Mesendoderm (in vitro differentiated cells): ENCODE measurements at places on chromosomes 16 and 17.

DNA sequence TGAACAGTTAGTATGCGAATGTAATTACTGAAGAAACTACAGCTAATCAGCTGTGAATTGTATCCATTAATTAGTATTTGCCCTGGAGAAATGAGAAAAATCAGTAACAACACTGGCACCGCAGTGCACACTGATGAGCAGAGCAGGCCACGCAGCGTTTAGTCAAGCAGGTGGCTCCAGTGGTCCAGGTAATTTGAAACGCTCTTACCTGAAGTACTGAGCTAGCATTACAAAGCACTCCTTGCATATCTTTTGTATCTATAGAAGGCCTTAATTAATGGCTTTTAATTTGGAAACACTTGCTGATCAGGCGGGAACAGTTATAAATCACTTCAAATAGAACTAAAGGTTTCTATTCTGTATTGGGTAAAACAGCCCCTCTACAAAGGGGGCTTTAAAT lies 76.4 kb downstream of the TOX3 start:
- DNase-seq, result no peak

DNA sequence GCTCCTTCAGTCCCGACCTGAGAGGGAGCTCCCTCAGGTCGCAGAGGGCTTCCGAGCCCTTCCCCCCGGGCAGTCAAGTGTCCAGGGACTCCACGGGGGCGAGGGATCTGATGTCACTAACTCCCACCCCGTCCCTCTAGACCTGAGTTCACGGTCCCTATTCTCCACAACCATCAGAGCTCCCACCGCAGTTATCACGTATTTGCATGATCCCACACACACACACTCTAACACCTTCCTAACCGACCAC lies 3.7 kb upstream of the PER1 start:
- DNase-seq, result no peak

DNA sequence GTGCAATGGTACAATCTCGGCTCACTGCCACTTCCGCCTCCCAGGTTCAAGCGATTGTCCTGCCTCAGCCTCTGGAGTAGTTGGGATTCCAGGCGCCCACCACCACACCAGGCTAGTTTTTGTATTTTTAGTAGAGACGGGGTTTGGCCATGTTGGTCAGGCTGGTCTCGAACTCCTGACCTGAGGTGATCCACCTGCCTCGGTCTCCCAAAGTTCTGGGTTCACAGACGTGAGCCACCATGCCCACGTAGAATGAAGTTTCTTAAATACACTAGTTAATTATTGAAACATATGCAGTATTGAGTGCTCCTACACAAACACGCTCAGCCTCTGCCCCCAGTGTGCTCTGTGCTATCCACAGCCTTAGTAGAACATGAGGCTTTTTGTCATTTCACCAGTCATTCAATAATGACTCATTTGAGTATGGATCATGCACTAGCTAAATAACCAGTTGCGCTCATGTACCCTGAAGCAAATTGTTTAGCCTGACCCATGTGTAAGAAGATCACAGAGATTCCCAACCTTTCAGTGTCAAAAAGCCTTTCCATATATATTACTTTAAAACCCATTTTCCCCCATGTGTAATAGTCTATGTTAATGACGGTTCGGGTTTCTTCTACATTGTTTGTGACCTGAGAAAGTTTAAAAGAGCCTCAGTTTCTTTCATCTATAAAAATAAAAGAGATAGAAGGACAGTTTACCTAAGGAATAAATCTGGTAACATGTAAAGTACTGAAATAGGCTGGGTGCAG lies 49.7 kb downstream of the TUBD1 start:
- DNase-seq, result peak; percentile 73

- peak; percentile 92 for DNase-seq
These were observed 1.7 kb upstream of the ANKRD13B start for GRCh38 chr17:29591146-29591736.

GRCh38 chr17:43753493-43754129 lies 5.0 kb downstream of the SOST start:
- DNase-seq, result no peak

GRCh38 chr16:52383640-52384292 lies 163.2 kb downstream of the TOX3 start:
- no peak for DNase-seq

- no peak for DNase-seq
These were observed 89.1 kb downstream of the OR1D5 start for GRCh38 chr17:2974347-2974746.

DNA sequence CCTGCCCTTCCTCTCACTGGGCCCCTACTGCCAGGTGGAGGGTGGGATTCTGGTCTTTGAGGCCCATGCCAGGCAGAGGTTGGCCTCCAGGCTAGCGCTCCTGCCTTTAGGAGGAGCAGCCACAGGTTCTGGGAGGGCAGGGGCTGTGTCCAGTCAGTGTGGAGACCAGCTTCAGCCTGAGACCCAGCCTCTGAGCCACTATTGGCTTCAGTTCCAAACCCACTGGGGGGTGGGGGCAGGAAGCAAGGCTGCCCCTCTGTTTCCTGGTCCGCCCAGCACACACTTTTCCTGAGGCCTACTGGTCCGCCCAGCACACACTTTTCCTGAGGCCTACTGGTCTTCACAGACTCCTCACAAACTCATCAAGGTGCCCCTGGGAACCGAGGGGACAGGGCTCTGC lies 16.4 kb downstream of the SLC5A10 start:
- no peak for DNase-seq

DNA sequence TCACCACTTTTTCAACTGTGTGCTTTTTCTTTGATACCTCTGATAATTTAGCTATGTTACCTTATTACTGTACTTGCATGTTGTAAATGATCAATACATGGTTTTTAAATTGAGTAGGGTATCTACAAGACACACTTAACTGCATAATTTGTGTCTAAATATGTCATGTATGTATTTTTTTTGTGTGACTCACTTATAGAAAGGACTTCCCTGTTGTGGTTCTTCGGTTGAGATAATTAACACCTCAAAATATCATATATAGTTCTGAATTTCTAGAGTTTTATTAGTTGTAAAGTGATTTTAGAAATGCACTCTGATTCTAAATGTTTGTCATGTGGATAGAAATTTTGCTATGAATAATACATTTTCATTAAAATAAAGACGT lies 14.5 kb upstream of the KRT222 start:
- no peak for DNase-seq

DNA sequence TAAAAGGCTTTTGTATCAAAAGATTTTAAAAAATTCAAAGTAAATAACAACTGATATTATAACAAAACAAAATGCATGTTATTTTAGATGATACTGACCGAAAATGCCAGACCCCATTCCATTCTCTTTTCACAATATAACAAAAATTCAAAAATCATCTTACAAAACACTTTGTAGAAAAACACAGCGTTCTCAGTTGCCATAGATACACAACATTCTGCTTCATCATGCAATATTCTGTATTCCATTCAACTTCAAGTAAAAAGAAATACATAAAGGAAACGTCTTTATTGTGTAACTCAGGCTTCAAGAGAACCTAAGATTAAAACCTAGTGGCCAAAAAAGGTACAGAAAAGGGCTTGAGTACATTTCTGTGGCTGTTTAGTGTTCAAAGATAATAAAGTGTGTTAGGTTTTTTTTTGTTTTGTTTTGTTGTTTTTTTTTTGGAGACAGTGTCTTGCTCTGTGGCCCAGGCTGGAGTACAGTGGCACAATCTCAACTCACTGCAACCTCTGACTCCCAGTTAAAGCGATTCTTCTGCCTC lies 250.5 kb downstream of the CEP112 start:
- DNase-seq, result no peak

DNA sequence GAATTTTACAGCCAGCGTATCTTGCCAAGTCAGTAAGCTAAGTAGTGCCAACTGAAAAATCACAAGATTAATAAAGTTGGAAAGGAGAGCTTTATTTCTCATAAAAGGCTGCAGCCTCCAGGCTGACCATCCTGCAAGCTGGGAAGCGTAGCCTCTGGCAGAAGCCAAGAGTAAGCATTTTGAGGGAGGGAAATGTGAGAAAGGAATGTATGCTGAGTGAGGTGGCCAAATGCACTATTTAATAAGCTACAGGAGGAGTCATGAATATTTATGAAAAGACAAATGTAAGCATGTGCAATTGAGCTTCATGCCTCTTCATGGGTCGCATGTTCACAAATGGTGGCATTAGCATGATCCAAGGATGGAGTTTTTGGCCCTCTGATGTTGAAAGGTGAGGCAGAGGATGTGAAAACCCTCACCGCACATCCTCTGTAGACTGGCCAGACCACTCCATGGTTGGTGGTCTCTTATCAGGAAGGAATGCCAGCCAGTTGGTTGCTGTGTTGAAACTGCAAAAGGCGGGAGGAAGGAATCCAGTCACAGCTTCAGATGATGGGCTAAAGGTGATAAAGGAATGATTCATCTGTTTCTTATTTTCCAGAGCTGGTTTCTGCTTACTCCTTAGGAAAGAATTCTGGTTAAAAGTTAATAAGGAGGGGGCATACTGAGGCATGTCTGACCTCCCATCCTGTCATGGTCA lies 9.2 kb downstream of the KRT33B start:
- peak; percentile 58 for DNase-seq

DNA sequence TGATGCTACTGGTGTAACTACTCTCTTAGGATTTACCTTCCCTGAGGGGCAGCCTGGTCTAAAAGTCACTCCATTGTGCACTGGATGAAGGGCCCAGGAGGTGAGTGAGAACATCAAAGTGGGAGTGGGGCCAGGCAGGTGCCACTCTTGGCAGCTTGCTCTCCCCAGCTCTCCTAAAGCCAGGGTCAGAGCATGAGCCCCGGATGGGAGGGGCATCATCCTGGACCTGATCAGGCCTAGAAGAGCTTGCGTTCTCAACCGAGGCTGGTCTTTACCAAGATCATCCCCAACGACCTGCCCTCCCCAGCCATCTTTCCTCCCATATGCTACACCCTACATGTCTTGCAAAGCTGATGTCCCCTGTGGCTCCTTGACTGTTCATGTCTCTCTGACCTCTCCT lies 87.1 kb downstream of the AIPL1 start:
- no peak for DNase-seq

DNA sequence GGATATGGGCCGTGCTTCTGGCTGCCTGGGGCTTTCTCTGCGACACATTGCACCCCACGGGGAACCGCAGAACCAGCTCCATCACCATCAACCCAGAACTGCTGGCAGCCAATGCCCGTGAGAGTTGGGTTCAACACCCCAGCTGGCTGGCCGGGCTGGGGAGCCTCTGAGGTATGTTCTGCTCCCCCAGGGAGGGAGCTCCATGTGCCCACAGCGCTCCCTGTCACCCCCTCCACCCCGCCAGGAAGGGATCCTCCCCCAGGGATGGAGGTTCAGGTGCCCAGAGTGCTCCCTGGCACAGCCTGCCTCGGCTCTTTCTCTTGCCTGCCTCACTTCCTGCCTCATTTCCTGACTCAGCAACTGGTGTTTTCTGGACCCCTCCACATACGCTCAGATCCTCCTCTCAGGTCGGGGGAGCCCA lies 24.2 kb upstream of the MPRIP start:
- DNase-seq, result no peak

GRCh38 chr16:89478576-89479221 lies 11.7 kb downstream of the ANKRD11 start:
- DNase-seq, result peak; percentile 95

- DNase-seq, result no peak
These were observed 16.9 kb downstream of the NARF start for GRCh38 chr17:82475458-82475857.

GRCh38 chr17:72297326-72298115 lies 176.7 kb downstream of the SOX9 start:
- peak; percentile 29 for DNase-seq

DNA sequence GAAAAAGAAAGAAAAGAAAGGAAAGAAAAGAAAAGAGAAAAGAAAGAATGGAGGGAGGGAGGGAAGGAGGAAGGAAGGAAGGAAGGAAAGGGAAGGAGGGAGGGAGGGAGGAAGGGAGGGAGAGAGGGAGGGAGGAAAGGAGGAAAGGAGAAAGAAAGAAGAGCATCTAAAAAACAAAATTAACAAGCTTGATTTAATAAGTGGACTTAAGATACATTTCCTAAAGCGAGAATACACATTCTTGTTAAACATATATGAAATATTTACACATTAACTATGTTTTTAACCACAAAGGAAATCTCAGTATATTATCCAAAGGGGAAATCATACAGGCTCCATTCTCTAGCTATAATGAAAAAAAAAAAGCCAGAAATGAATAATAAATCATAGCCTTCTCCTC lies 47.3 kb upstream of the IRX5 start:
- no peak for DNase-seq

DNA sequence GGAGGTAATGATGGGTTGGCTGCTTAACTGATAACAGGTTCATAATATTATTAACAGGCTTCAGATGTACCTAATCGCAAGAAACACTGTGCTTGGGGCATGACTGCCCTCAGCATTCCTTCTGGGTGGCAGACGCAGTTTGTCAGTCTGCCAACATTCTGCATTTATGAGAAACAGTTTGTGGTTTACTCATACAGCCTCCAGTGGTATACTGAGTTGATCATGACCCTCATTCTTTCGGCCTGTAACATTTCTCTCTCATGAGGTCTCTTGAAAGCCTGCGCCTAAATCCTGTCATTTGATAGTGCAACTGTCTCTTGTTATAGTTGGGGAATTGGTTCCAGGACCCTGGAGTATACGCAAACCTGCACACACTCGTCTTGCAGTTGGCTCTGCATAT lies 4.9 kb upstream of the RUSF1 start:
- DNase-seq, result no peak

DNA sequence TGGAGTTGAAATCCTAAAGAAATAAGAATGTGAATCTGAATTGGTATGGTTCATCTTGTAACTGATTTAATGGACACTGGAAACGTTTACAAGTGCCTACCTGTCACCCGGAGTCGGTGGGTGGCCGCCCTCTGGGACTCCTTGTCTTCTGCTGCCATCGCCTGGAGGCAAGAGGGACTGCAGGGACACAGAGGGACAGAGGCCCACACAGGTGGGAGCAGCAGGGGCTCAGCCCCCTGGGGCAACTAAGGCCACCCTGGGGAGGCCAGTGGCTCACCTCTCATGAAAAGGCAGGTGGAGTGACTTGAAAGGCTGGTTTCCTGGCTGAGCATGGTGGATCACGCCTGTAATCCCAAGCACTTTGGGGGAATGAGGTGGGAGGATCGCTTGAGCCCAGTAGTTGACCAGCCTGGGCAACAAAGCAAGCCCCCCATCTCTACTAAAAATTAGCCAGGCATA lies 23.2 kb downstream of the TMEM92 start:
- DNase-seq, result peak; percentile 63

GRCh38 chr17:78342449-78343186 lies 17.3 kb downstream of the SOCS3 start:
- DNase-seq, result peak; percentile 72

- no peak for DNase-seq
These were observed 83.3 kb downstream of the HS3ST3A1 start for GRCh38 chr17:13518261-13519000.

DNA sequence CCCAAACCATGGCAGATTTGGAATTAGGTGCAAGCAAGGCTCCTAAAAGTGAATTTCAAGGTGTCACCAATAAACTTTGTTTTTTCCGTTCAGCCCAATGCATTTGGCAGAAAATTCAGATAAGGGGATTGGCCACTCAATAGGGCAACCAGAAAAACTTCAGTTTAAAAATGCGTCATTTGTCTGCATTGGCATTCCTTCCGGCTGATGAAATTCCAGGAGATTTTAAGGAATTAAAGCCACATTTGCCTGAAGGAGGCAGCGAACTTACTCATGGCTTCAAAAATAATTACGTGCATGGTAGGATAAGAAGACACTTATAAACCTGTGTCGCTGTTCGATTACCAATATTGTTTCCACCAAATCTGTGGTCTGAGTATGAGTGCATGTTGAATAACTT lies 151.9 kb downstream of the SALL1 start:
- peak; percentile 55 for DNase-seq

- no peak for DNase-seq
These were observed 10.3 kb downstream of the NDUFAF8 start for GRCh38 chr17:81249223-81250040.

GRCh38 chr16:48413272-48413671 lies 28.1 kb upstream of the SIAH1 start:
- DNase-seq, result no peak
